ENCODE measurements at places on chromosomes 12 and 14.

DNA sequence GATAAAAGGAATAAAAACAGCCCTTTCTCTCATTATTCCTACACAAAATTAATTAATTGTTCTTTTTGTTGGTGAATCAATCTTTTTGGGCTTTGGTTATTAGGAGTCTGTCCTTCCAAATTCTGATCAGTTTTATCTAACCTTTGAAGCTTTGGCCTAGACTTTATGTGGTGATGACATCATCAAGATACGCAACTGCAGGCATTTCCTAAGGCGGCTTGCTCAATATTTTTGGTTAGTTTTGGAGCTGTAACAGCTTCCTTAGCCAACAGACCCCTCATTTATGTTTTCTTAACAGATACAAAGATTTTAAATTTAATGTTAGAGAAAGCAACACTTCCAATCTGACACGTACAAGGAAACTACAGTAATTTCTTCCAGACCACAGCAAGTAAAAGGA, 87.8 kb upstream of the PDE3A start:
- DNase-seq: no peak

GRCh38 chr14:53175375-53175774, 22.3 kb upstream of the DDHD1 start:
- DNase-seq: no peak

- no peak for DNase-seq
Measured at GRCh38 chr12:1564067-1564466, 30.3 kb downstream of the FBXL14 start.

- no peak for DNase-seq
Measured at GRCh38 chr14:67967206-67967605, 147.6 kb downstream of the RAD51B start.

- DNase-seq: no peak
Measured at GRCh38 chr14:38080696-38081095, 127.0 kb upstream of the SSTR1 start.

- no peak for DNase-seq
Measured at GRCh38 chr12:127008755-127009403, 1258.1 kb upstream of the TMEM132C start.

- DNase-seq: no peak
Measured at GRCh38 chr12:64400041-64400440, 4.2 kb upstream of the XPOT start.

DNA sequence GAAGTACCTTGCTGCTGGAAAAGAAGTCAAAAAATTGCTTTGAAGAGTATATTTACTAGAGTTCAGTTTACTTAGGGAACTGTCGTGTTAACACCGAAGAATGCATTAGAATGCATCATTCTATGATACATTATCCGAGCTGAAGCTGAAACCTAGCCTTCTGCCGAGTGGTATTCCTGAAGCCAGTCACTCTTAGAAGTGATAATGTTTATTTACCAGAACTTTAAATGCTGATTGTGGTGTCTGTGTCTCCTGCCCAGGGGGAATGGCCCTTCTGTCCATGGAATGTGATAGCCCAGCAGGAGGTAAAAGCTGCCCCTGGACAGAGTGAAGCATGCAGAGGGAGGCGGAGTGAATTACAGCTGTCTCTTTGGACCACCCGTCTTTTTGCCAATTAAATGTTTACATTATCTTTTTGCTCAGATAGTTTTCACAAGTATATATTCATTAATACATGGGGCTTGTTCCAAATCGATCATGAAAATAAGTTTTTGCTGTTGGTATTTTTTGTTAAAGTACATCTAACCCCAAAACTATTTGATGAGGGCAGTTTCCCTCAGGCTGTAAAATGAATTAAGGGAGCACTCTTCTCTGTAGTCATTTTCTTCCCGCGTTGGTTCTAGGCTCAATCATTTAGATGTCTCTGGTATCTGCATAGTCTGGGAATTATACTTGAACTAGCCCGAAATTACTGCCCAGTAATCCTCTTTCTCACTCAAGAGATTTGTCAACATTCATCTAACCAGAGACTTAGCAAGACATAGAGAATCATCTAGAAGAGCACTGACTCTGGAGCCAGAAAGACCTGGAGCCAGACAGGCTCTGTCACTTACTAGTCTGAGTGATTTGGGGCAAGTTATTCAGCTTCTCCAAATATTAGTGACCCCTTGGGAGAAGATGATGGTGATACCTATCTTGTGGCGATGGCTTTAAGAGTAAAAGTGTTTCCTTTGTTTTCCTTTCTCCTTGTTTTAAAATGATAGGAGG, 147.6 kb downstream of the CRADD start:
- DNase-seq: no peak

DNA sequence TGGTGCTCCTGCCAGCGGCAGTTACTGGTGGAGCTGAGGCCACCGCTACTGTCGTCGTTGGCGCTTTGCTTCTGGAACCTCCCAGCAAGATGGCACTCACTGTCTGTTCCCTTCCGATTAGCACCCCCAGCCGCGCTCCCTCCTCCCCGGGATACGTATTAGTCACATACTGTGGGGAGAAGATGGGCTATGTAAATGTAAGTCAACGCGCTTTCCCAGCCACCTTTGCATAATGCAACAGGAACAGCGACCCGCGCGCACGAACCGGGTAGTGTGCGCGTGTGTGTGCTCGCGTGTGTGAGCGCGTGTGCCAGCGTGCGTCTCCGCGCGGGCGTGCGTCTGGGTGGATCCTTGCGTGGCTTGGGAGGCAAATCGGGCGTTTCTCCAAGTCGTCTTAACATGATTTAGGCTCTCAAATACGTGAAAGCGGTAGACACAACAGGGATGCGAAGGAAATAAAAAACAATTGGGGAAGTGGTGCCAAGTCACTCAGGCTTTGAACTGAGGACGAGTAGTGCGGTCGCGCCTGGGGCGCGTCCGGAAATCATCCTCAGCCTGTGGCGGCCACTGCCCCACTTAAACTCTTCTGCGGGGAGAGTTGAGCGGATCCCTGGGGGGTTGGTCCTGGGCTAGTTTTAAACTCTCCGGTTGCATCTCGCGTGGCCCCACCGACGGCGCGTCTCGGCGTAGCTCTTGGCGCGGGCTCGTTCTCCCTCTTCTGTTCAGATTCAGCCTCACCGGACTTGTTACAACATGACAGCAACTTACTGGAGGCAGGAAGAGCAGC, 1.8 kb downstream of the FLRT2 start:
- no peak for DNase-seq

DNA sequence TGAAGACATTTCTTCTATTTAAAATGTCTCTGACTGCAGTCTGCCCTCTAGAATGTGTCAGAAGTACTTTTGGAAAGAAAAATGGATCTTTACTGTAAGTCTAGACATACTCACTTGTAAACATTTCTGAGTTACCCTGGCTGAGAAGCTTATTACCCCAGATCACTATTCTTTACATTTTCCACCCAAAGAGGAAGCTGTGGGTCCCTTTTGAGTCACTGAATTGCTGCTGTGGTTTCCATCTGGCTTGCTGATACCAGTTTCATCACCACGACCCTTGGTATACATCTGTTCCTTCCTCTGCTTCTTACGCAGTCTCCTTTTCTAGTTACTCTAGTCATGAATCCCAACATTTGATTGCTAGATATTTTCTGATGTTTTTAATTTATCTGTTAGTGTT, 20.2 kb upstream of the CLEC4D start:
- no peak for DNase-seq

DNA sequence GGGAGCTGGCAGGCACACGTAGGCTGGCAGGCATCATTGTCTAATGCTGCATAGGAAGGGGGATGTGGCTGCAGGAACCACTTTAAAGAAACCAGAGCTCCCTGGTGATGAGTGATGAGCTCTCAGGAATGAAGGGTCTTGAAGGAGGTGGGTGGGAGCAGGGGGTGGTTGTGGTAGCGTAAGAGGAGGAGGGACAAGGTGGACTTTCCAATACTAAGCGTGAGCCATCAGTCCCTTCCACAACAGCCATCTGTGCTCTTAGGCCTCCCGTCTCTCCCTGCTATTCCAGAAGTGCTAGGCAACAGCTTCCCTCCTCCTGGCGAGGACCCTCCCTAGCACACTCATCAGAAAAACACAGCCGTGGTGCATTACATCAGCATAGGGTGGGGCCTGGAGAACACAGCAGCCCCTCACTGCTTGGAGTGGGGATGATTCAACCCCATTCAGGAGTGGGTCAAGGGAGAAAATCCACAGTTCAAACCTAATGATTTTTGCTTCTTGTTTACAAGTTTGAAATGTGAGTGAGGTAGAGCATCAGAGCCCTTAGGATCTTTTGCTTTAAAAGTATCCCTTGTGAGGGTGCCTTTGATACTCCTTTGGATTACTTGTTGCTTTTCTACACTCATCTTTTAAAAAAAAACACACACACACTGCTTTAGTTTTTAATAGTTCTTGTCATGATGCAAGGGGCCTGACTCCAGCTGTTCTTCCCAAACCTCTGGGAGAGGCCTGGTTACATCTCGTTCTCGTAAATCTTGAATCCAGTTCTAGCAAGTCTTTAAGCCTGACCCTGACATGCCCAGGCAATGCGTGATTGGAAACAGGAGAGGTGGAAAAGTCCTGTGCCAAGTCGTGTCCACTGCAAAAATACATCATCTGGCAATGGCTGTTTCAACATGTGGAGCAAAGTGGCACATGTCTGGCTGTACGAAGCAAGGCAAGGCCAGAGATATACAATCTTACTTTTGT, 356.4 kb upstream of the DDHD1 start:
- no peak for DNase-seq

- DNase-seq: no peak
Measured at GRCh38 chr14:32469388-32470160, 140.5 kb downstream of the AKAP6 start.

GRCh38 chr12:948238-948637, 1.3 kb downstream of the RAD52 start:
- no peak for DNase-seq

DNA sequence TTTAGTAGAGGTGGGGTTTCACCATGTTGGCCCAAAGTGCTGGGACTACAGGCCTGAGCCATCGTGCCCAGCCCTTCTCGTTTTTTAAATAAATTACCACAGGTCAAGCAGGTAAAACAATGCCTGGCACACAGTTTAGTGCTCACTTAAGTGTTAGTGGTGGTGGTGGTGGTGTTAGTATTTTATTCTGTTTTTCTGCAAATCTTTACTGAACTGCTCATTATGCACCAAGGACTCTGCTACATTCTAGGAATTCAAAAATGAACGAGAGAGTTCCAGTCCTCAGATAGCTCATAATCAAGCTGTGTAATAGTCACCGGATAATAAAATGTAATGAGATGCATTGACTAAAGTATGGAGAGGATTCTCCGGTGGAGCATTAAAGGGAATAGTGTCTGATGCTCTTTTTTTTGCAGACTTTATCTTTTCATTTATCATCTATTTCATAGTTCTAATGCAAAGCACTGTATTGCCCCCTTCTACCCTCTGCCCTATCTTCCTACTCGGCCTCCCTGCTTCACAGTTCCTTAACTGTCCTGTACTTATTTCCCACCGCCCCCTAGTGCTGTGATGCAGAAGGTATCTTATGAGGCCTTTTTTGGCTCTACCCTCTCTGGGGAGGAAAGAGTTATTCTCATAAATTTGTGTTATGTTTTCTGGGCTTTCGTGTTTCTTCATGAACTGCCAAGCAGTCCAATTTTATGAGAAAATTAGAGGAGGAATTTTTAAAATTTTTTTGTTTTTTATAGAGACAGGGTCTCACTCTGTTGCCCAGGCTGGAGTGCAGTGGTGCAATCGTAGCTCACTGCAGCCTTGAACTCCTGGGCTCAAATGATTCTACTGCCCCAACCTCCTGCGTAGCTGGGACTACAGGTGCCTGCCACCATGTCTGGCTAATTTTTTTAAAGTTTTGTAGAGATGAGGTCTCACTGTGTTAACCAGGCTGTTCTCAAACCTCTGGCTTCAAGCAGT, 1.0 kb downstream of the ITFG2 start:
- DNase-seq: peak; percentile 43

GRCh38 chr12:12725086-12725955, 8.2 kb downstream of the CDKN1B start:
- peak; percentile 84 for DNase-seq

DNA sequence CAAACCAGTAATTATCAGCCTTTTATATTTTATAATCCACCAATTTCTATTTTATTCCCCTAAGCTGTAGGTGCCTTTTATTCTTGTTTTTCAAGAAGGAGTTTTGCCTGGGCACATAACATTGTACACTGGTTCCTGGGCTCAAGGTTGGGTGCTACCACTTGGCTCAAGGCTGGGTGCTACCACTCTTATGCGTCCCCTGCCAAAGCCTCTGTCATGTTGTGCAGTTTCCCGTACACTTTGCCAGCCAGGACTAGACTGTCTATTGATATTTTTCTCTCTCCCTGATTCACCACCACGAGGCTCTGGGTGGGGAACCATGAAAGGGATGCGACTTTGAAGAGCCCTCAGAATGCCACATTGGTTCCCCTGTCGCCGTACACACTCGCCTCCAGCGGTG, 52.5 kb upstream of the VASH1 start:
- DNase-seq: no peak

- DNase-seq: no peak
Measured at GRCh38 chr12:127542931-127543330, 724.0 kb upstream of the TMEM132C start.

GRCh38 chr12:50052544-50052943, 4.9 kb upstream of the ASIC1 start:
- no peak for DNase-seq

DNA sequence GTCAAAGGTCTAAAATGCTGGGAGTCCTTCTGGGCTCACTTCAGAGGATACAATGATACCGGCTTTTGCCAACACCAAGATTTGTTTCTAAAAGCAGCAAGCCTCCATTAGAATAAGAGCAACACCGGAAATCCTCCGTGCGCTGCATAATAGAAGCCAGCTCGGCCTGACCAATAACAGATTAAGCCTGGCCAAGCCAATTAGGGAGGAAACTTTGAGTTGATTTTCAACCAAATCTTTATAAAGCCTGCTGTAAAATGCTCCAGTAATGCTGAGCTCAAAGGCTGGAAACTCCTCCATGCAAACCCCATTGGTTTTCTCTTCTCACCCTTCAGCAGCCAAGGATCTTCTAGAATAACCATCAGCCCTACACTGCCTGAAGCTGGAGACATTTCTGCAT, 150.1 kb downstream of the NTF3 start:
- no peak for DNase-seq

GRCh38 chr14:36805131-36805559, 143.5 kb downstream of the PAX9 start:
- DNase-seq: no peak

DNA sequence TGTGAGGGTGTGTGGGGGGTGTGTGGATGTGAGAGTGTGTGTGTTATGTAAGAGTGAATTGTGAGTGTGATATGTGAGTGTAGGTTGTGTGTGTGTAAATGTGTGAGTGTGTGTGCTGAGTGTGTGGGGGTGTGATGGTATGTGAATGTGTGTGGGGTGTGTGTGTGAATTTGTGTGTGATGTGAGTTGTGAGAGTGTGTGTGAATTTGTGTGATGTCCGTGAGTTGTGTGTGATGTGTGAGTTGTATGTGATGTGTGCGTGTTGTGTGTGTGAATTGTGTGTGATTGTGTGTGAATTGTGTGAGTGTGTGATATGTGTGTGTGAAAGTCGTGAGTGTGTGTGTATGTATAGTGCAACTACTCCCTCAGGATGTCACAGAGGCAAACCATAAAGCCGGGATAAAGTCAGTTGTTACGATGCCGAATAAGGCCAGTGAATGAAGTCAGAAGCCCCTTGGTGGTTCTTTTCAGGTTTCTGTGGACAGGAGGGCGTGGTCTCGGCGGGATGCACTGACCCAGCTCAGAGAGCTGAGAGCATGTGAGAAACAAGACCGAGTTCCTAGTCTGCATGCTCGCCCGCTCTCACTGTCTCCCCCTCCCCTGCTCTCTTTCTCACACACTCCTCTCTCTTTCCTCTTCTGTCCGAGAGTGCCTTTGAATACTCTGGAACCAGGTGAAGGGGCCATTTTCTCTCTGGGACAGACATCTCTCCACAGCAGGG, 71.8 kb upstream of the MAX start:
- no peak for DNase-seq
